ENCODE measurements at places on chromosomes 4 and X.

DNA sequence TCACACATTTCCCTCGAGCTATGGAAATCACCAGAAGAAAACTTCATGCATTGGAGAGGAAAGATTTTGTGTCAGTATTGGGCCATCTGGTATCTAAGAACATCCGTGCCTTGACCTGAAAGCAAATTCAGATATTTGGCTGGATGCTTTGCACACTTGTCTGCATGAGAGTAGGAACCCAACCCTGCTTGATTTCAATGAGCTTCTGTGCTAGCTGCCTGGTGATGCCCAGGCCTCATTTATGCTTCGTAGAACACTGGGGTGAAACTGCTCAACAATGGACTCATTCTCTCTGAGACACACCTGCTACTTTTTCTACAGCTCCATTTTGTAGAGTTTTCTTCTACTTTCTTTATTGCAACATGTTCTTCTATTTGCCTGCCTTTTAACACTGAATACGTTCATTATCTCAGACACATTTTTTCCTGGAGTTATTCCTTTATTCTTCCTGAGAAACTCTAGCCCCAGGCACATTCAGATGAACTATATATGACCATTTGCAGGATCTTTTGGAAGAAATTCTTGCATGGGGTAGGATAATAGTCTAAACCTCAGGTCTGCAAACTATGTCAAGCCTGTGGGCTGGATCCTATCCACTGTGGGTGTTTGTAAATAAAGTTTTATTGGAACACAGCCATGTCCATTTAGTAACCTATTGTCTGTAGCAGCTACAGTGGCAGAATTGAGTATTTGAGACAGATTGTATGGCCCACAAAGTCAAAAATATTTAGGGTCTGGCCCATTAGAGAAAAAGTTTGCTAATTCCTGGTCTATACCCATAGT lies 83.8 kb upstream of the CLCN4 start:
- DNase-seq, result no peak

GRCh38 chr4:24705016-24705753 lies 90.2 kb upstream of the SOD3 start:
- no peak for DNase-seq

DNA sequence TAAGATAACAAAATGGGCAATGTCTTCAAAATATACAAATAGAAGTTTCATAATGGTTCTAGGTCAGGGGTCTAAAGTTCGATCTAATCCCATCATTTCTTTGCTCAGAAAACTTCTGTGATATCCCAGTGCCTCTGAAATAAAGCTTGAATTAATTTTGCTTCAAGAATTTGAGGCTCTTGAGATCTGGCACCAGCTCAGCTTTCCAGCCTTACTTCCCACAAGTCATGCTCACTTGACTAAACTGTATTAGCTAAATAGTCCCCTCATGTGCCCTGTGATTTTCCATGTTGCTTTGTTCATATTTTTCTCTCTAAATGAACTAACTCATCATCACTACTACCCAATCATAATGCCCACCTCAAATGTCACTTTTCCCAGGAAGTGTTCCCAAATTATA lies 50.8 kb upstream of the MBNL3 start:
- DNase-seq, result no peak

DNA sequence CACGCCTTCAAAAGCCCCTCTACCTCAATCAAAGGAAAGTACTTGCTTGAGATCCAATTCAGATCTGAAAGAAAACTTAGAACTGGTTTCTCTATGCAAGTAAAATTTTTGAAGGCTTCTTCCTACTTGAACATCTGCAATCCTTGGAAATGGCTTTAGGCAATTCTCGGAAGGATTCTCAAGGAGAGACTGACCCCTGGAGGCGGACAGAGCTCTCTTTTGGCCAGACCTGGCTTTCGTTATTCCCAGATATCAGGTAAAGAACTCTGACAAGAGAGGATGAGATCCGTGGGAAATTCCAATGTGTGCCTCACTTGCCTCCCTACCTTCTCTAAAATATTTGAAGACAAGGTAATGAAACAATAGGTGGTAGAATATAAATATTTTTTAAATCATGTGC lies 670.3 kb upstream of the FAM241A start:
- peak; percentile 21 for DNase-seq

- DNase-seq, result no peak
These were observed 46.3 kb upstream of the CLCN4 start for GRCh38 chrX:10110316-10110935.

GRCh38 chr4:167897116-167897515 lies 195.2 kb upstream of the ANXA10 start:
- no peak for DNase-seq

DNA sequence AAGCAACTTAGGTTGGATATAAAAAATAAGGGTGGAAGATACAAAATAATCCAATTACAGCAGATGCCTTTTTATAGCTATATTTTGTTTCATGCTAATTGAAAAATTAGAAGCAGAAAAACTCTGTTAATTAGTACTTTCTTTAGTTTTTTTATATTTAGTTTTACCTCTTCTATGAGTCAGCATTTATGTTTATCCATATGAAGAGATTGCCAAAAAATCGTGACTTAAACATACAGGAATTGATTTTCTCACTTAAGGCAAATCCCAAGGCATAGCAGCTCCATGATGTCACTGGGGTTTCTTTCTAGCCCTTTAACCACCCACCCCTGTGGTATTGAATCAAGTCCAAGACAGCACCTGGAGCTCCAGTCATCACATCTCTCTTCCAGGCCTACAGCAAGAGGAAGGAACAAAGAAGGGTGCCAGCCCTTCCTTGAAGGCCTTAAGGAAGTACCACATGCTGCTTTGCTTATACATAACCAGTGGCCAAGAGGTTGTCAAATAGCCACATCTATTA lies 365.8 kb upstream of the TENM3 start:
- no peak for DNase-seq

DNA sequence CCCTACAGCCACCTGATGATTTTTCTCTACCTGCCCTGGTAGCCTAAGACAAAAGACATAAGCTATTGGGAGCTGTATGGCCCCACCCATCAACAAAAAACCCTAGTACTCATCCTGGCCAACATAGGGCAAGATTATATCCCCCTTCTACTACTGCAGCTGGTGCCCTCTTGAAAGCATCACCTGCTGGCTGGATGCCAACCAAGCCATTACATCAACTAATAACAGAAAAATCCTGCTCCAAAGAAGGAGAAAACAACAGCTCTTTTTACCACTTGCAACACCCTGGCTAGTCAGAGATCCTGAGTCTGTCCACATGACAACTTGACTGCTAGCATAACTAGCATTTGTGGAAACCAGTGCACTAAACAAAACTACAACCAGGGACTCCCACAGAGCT lies 43.6 kb upstream of the UPRT start:
- DNase-seq, result no peak

Data from NCI-H446 treated with DMSO at 0.1 percent for 48 hours (cell line).